ENCODE measurements at places on chromosomes 7 and 10. TPM values are rescaled to one million over a fixed set of nuclear protein-coding genes. Genes with fewer than 3 reads are reported as not detected.

ARID5B gene
- 1.3 TPM for total RNA-seq

NRCAM gene
- total RNA-seq, result 31.9 TPM

CACNB2 gene
- not detected for total RNA-seq

IGFBP3 gene
- total RNA-seq, result 5.3 TPM

SPDYE2B gene
- not detected for total RNA-seq

RBM20 gene
- not detected for total RNA-seq

TDRD1 gene
- not detected for total RNA-seq

SPDYE8 gene
- total RNA-seq, result not detected

SLC39A12 gene
- not detected for total RNA-seq

TAS2R3 gene
- total RNA-seq, result 0.76 TPM

HUS1 gene
- total RNA-seq, result 31.2 TPM

FAM25A gene
- total RNA-seq, result not detected

TLX1 gene
- total RNA-seq, result 0.15 TPM

GDF2 gene
- not detected for total RNA-seq

MACROH2A2 gene
- total RNA-seq, result 0.65 TPM

CADPS2 gene
- total RNA-seq, result 47.7 TPM

HYCC1 gene
- total RNA-seq, result 61.7 TPM

SLK gene
- total RNA-seq, result 55.9 TPM

BRI3 gene
- total RNA-seq, result 25.3 TPM

GPR37 gene
- 1.2 TPM for total RNA-seq

FFAR4 gene
- total RNA-seq, result not detected

TBX20 gene
- total RNA-seq, result 0.97 TPM

ABCA13 gene
- total RNA-seq, result under 0.01 TPM

ACSL5 gene
- 1.3 TPM for total RNA-seq

MYPN gene
- total RNA-seq, result not detected

SPDYE16 gene
- total RNA-seq, result not detected

FOXI2 gene
- total RNA-seq, result not detected

PLCE1 gene
- total RNA-seq, result under 0.01 TPM

ANKRD1 gene
- total RNA-seq, result 1,657 TPM

SMO gene
- 6.5 TPM for total RNA-seq

LIPF gene
- total RNA-seq, result not detected

ASIC3 gene
- total RNA-seq, result not detected

RBP4 gene
- not detected for total RNA-seq

ZNF117 gene
- 6.5 TPM for total RNA-seq

MASTL gene
- total RNA-seq, result 14.0 TPM

RPA3 gene
- 40.0 TPM for total RNA-seq

CUZD1 gene
- 0.91 TPM for total RNA-seq

PAX4 gene
- total RNA-seq, result not detected

CDC14C gene
- total RNA-seq, result not detected

LLCFC1 gene
- not detected for total RNA-seq

LRRD1 gene
- under 0.01 TPM for total RNA-seq

SH2B2 gene
- 1.4 TPM for total RNA-seq

CYP2E1 gene
- total RNA-seq, result not detected

IFIT1B gene
- total RNA-seq, result not detected

CDC123 gene
- total RNA-seq, result 203 TPM

ZNF727 gene
- not detected for total RNA-seq

RINT1 gene
- 14.9 TPM for total RNA-seq

ZSCAN25 gene
- 9.4 TPM for total RNA-seq

SLC18A3 gene
- total RNA-seq, result not detected

CHAT gene
- not detected for total RNA-seq

TMEM213 gene
- not detected for total RNA-seq

LRRC4 gene
- 0.32 TPM for total RNA-seq

TMEM229A gene
- not detected for total RNA-seq

PRKAG2 gene
- 15.6 TPM for total RNA-seq

INMT gene
- total RNA-seq, result 0.15 TPM

AGAP9 gene
- total RNA-seq, result 1.6 TPM

KEL gene
- total RNA-seq, result not detected

FXYD4 gene
- total RNA-seq, result not detected

NACAD gene
- 0.32 TPM for total RNA-seq

MKI67 gene
- 10.7 TPM for total RNA-seq

Data from epithelial cell of umbilical artery (primary cell).